Inflammatory macrophage treated with lipopolysaccharide for 4 hours (primary cell): ENCODE measurements at places on chromosomes 12 and 14.

GRCh38 chr12:95224202-95225170 is 6.9 kb downstream of the VEZT start:
- DNase-seq: no peak

DNA sequence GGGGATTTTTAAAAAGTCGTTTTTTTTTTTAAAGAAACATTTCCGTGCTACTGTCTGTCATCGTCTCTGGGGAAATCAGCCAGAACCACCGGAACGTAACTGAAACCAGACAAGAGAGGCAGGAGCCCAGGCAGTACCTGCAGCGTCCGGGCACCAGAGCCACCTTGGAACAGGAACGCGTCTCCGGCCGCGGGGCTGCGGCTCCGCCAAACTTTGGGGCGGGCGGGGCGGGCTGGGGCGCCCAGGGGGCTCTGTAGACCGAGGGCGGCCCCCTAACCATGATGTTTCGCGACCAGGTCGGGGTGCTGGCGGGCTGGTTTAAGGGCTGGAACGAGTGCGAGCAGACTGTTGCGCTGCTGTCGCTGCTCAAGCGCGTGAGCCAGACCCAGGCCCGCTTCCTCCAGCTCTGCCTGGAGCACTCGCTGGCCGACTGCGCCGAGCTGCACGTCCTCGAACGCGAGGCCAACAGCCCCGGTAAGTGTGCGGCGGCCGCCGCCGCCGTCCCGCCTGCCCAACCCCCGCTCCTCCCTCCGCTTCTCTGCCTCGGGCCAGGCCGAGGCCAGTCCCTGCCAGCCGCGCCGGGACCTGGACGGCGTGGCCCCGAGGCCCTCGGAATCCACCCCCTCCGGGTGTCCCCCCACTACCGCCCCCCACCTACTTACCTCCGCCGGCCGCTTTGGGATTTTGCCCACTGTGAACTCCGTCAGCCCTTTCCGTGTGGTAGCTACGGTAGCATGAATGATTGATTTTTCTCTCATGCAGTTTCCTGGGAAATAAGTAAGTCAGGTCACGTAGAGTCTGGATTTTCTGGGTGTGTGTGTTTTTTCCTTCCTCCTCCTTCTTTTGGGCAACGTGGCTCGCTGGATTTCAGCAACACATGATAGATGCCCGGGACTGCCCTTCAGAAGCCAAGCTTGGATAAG is 972 bp downstream of the SAMD4A start:
- DNase-seq: peak; percentile 23

GRCh38 chr12:31751085-31751484 is 22.3 kb upstream of the AMN1 start:
- DNase-seq: peak; percentile 88

GRCh38 chr14:25945746-25946145 is 652.1 kb downstream of the NOVA1 start:
- DNase-seq: no peak

GRCh38 chr12:29691161-29691854 is 92.4 kb downstream of the TMTC1 start:
- DNase-seq: peak; percentile 96

DNA sequence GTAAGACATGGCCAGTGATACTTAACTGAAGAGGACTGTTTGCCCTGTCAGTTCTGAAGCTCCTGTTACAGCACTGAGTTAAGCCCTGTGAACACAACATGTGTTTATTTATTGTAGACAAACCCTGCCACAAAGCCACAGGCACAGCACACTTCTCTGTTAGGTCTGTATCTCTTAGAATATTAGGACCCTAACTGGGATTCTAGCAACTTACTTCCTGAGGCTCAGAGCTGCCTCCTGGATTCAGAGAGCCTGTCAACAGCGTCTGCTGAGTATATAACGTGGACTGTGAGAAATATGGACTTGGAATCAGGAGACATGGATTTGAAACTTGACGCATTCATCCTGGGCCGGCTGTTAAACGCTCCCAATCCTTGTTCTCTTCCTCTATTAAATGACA is 135.0 kb upstream of the HIF1A start:
- DNase-seq: no peak

- no peak for DNase-seq
Observed at GRCh38 chr12:101992091-101992490, 69.7 kb downstream of the WASHC3 start.

DNA sequence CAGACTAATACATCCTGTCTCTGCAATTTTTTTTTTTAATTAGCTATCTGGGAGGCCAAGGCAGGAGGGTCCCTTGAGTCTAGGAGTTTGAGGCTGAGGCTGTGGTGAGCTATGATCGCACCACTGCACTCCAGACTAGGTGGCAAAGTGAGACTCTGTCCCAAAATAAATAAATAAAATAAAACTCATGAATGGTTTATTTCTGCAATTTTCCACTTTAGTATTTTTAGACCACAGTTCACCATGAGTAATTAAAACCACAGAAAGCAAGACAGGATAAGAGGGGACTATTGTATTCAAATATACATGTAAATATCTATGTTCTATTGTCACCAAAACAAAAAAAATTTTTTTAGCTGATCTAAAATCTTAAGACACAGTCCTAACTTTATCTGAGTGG is 17.8 kb downstream of the TAOK3 start:
- no peak for DNase-seq
